ENCODE measurements at places on chromosomes 13 and 19.

DNA sequence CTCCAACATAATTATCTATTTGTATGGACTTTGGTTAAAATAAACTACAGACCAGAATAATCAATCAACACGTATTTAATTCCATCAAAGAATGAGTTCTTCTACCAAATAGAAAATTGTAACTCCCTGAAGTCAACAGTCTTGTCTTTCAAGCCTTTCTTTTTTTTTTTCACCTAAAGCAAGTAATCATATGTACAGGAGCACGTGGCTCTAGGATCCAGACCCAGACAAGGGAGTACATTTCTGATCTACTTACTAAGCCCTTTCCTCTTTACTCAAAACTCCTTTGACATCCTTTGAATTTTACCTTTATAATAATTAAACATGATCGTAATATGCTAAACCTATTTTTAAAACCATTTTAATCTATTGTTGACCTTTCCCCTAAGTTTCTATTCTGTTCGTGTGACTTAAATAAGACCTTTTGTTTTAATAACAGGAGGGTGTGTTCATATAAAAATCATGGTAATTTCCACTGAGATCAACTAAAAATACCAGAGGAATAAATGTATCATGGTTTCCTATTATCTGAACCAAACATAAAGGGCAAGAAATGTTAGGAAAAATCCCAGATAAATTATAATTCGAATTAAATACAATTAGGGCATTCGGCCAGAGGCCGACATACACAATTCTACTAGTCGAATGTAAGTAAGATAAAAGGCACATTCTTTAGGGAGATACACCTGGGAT, 1.7 kb downstream of the SLC7A1 start:
- DNase-seq = no peak

GRCh38 chr19:2618611-2619010, 83.9 kb downstream of the GNG7 start:
- DNase-seq = peak; percentile 83

GRCh38 chr13:97116754-97117153, 105.4 kb upstream of the MBNL2 start:
- DNase-seq = peak; percentile 28

- DNase-seq = no peak
Observed at GRCh38 chr19:34484328-34484727, 2.8 kb downstream of the WTIP start.

GRCh38 chr19:42113641-42114348, 18.5 kb downstream of the POU2F2 start:
- DNase-seq = peak; percentile 99

DNA sequence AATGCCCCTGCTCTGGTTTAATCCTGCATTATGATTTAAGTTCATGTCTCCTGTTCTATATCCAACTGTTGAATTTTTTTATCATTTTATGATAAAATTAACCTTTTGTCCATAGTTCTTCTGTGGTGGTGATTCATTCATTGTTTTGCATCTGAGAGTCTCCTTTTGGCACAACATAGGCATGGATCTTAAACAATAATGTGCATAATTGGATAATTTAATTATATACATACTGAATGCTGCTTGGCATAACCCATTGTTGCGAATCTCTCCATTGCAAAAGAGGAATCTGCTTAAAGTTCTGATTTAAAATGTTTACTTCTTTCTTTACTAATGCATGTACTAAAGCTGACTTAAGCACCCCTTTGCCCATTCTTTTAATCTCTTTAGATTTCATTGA, 2788.4 kb downstream of the PCDH9 start:
- DNase-seq = no peak

- no peak for DNase-seq
Observed at GRCh38 chr13:44051918-44052675, 172.4 kb downstream of the LACC1 start.

DNA sequence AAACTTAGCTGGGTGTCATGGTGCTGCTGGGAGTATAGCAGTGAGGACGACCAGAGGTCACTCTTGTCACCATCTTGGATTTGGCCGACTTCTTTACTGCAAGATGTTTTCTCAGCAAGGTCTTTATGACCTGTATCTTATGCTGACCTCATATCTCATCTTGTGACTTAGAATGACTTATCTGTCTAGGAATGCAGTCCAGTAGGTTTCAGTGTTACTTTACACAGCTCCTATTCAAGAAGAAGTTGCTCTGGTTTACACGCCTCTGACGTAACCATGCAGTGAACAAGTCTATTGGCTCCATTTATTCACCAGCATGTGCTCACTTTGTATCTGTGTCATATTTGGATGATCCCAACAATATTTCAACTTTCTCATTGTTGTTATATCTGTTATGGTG, 26.7 kb downstream of the ZNF850 start:
- DNase-seq = no peak

GRCh38 chr19:29683009-29683408, 17.7 kb downstream of the PLEKHF1 start:
- DNase-seq = no peak

- peak; percentile 36 for DNase-seq
Observed at GRCh38 chr13:32639502-32640105, 53.4 kb downstream of the PDS5B start.

- DNase-seq = no peak
Observed at GRCh38 chr19:42816894-42817293, 51.4 kb upstream of the PSG8 start.

GRCh38 chr13:60328073-60328472, 68.9 kb upstream of the TDRD3 start:
- no peak for DNase-seq

DNA sequence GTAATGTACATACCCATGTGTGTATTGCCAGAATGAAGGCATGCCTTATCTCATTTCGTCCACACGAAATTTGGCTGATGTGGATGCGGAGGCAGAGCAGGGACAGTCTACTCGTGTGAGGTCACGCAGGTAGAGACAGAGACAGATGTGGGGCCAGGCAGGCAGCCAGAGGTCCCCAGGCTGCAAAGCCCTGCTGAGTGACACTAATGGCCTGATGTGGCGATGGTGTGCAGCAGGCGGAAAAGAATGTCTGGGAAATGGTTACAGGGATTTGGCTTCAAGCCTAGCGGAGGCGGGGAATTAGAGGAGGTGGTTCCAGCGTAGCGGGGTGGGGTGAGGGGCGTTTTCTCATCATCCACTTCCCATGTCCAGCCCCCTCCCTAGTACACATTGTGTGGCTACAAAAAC, 4.2 kb upstream of the IZUMO2 start:
- no peak for DNase-seq

DNA sequence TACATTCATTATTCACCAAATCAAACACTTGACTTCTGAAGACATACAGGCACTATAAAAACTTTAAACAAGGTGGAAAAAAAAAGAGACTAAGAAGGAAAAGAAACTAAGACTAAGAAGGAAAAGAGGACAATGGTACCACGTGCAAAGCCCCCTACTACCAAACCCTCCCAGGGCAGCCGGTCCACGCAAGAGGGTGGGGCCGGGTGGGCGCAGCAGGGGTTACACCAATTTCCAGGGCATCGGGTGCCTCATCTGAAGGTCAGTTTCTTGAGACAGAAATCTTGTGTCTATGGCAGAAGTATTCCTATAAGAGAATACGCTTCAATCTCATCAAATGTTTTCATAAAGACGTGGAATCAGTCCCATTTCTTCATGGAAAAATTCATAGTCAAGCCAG, 131.5 kb downstream of the NUFIP1 start:
- DNase-seq = no peak

GRCh38 chr19:35208121-35208520, 20.4 kb downstream of the FAM187B start:
- DNase-seq = no peak

- peak; percentile 70 for DNase-seq
Observed at GRCh38 chr19:55519451-55520311, 17.3 kb downstream of the SBK2 start.

GRCh38 chr13:36115306-36115705, 15.9 kb downstream of the DCLK1 start:
- no peak for DNase-seq

DNA sequence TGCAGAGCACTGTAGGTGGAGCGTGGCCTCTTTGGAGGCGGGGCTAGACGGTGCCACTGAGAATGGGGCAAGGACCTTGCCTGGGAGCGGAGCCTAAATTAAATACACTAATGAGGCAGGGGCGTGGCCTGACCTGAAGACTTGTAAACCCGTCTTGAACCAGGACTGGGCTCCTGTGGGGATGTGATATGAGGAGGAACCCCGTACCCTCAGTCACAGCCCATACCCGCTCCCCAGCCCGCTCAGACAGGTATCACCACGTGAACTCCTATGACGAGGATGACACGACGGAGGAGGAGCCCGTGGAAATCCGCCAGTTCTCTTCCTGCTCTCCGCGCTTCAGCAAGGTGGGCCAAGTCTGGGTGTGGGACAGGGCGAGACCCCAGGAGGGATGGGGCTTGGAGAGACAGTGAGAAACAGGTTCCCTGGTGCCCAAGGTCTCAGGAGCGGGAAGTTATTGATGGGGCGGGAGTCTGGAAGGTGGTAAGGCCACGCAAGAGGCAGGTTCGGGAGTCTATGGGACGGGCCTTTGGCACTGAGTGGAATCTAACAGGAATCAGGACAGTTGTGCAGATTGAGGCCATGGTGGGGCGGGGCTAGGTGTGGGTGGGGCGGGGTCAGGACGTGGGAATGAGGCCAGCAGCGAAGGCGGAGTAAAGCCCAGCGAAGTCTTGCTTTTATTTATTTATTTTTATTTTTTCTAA, 14.7 kb downstream of the DNASE2 start:
- DNase-seq = no peak

DNA sequence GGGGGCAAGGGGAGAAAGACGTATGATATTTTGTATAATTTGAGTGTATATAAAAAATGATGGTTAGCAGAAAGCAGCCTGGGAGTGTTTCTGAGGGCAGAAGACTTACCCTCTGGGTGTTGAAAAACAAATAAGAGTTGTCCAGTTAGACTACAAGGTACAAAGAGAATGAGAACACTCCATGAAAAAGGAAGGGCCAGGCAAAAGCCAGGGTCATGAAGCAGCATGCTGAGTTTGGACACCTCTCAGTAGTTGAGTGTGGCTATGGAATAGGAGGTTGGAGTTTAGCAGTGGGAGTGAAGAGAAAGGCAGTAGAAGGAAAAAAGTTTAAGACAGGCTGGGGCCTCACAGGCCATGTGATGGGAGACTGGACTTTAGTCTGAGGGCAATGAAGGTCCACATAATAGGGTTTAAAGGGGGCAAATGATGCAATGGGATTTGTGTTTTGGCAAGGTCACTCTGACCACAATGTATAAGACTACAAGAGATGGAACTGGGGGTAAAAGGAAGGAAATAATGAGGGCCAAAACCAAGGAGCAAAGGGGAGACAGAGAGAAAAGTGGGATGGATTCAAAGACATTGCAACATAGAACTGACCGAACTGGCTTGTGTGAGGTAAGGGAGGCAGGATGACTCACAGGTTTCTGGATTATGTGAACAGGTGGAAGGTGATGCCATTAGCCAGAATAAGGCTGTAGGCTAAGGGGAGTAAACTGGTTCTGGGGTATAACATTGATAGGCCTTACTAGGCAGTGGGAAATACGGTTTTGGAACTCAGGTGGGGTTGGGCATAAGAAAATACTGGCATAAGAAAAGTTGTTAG, 76.6 kb downstream of the SERP2 start:
- no peak for DNase-seq

DNA sequence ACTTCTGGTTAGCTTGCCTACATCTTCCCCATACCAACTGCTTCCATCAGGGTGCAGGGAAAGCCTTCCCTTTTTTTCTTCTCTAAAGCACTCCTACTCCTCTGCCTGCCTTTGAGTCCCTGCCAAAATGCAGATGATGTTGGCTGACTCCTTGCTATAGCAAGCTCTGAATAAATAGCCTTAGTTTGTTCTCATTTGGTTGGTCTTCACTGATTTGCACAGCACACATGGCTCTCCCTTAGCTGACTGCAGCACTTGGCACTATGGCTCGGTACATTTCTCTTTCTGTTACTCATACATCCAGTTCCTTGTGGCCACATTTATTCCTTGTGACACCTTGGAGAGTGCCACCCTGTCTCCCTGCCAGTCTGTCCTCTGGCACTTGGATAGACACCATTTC, 249.8 kb downstream of the DCLK1 start:
- DNase-seq = peak; percentile 44

DNA sequence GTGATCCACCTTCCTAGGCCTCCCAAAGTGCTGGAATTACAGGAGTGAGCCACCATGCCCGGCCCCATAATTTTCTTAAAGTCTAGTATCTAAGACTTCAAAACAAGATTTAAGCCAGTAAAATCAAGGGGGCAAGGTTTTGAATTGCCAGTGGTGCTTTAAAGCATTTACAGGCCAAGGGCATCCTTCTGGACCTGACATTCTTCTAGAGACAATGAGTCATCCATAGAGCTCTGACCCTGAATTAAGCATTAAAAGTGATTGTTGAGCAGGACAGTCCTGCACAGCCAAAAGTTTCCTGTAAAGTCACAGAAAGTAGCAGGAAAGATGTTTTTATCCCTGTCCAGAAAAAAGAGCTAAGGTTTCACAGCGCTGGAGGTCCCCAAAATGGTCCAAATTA, 50.9 kb upstream of the ATP12A start:
- no peak for DNase-seq

DNA sequence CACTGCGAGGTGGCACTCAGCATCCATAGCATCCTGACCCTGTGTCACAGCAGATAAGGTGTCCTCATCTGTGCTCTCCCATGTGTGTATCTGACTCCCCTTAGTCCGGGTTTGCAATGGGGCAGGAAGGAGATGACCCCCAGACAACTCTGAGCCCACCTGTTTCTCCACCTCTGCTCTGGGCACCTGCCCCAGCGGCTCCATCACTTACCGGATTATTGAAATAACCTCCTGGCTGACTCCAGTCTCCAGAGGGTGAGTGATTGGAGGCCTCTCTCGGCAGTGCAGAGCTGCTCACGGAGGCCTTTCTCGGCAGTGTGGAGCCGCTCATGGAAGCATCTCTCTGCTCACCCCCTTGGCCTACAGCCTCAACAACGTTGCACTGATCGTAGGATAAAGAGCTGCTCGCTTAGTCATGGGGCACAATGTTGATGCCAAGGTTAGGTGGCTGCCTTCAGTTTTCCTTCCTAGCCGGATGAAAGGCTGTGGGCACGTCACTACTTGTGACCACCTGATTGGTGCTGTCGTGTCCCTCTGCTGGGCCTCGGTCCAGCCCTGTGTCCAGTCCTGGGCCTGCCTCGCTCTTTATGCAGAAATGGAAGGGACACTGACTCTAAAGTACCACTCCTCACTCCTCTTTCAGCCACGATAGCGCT, 67.6 kb downstream of the TEX29 start:
- DNase-seq = no peak

DNA sequence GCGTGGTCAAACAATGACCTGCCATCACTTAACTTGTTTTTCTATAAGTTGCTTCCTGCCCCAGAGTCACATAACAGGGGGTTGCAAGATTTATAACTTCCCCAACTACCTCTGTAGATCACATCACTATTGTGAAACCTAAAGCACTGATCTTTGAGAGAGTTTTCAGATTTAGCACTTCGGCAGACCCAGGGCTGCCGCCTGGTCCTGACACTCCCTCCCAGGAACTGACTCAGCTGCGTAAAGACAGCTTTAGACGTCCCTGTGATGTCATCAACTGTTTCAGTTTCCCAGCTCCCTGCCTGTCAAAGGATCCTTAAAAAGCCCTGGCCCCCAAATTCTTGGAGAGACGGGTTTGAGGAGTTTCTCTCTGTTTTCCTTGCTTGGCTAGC, 33.3 kb downstream of the IGFL2 start:
- DNase-seq = no peak
